ENCODE measurements at places on chromosomes 2 and 18.

DNA sequence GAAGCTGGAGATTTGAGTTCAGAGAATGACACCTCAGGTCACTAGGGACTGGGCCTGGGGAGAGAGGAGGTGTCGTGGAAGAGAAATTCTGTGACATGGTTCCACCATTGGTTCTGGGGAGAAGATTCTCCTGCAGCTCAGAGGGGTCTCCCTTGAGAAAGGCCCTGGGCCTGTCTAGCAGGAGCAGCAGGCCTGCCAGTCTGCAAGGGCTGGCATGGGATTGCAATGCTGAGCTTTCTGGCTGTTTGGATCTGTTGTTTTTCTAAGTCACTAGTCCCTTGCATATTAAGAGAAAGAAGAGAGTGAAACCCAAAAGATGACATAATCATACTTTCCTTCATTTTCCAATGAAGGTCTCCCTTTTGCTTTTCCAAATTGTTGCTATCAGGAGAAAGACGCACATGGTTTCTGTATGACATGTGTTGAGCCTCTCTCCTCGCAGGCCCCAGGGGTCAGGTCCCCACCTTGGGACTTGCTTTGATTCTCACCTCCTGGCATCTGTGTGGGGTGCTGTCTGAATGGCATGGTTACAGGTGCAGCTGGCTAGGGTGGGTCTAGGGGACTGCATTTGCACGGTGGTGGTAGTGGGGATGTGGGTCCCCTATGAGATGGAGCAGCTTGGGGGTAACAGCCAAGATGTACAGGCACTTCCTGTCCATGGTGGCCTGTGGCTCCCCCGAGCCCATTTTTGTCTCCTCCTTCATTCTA, 117.8 kb downstream of the GLI2 start:
- no peak for DNase-seq

GRCh38 chr18:33212363-33212762, 228.2 kb downstream of the CCDC178 start:
- DNase-seq, result no peak

GRCh38 chr2:169806586-169806985, 7.9 kb downstream of the SSB start:
- no peak for DNase-seq

GRCh38 chr18:63158676-63159291, 160.8 kb downstream of the BCL2 start:
- no peak for DNase-seq

DNA sequence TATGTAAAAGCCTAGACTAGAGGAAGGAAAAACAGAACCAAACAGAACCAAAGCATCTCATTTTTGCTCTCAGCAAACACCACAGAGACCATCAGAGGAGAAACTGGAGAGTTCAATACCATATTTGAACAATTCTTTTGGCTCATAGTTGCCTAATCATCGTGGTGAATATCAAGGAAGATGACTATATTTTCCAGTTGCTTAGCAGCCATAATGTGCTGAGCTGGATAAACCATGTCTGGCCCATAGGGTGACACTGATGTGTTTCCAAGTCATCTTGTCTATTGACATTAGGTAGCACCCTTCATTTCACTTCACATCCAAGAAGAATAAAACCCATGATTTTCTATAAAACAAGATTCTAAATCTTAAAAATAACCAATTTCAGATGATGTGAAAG, 5.9 kb upstream of the XRCC5 start:
- no peak for DNase-seq

- no peak for DNase-seq
Measured at GRCh38 chr2:176917-177316, 86.9 kb downstream of the SH3YL1 start.

DNA sequence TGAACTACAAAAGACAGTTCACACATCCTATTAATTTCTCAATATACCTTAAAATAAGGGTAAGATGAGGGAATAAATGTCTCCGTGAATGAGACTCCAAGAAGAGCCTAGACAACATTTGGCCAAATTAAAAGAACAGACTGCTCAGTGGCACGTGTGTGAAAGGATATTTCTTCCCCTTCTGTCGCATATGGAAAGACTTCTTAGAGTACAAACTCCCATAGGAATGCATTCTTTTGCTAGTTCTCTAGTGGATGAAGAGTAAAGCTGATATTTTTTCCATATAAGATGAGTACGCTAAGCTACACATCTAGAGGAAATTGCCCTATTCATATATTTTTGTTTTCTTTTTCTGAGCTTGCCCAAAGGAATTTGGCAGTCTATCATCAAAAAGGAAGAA, 710.0 kb upstream of the ID2 start:
- DNase-seq, result no peak

GRCh38 chr2:1546901-1547300, 133.6 kb downstream of the TPO start:
- no peak for DNase-seq

DNA sequence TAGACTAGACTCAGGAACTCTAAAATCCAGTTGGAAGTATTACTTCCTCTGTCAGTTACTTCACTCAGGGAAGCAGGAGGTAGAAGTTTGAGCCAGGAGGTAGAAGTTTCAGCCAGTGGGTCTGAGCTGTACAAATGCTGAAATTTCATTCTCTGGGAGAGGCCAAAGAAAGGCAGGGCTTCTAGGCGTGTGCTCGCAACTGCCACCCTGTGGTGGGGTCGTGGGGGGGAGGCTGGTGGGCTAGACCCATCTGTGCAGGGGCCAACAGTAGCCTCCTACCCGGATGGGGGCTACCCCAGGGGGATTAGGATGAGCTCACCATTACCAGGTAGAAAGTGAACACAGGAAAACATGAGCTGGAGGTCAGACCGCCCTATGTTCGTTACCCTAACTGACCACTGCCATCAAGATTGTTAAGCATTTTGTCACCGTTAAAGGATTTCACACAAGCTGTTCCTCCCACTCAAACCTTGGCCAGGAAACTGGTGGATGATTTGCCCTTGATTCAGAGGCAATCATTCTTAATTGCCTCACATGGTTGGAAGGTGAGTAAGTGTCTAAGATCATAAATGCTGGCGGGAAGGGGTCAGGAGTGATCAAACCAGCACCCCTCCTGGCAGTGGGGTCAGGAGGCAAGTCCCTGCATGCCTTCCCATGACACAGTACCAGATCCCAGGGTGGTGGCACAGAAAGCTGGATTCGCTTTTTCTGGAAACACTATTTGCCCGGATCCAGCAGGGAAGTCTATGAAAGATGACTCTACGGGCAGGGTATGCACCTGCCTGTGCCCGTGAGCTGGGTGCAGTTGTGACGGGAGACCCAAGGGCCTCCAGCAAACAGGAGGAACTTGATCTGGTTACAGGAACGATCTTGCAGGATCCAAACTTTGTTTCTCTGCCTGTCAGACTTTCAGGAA, 5.2 kb upstream of the FHL2 start:
- no peak for DNase-seq

- no peak for DNase-seq
Measured at GRCh38 chr2:54979321-54980044, 70.8 kb downstream of the RTN4 start.

DNA sequence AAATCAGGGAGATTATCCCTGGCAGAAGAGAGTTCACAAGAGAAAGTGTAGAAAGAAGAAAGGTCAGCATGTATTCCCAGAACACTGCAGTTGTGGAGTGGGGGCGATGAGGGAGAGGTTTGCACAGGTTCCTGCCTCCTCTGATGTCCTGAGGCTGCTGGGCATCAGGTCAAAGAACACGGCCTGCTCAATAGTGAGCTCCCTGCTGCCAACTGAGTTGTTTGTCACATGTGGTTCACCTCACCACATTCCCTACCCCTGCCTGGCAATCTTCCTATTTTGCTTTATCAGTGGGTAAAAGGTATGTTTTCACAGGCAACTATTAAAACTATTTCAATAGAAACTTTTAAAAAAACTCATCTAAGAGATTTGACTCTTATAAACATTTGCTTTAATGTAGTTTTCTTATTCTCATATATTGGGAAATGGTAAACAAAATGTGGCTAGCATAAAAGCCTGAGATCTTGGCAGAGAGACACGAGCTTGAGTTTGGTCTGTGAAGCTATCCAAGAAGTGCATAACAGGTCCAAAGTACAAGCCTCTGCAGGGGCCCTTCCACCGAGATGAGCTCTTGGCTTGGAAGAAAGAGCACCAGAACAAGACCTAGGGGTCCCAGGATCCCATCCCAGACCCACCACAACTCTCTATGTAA, 123.9 kb upstream of the SRD5A2 start:
- DNase-seq, result no peak

- no peak for DNase-seq
Measured at GRCh38 chr2:86649119-86649947, 25.7 kb upstream of the RNF103 start.
